ENCODE measurements at places on chromosomes 16 and 17. TPM values are rescaled to one million over a fixed set of nuclear protein-coding genes. Genes with fewer than 3 reads are reported as not detected.

The GSDMA gene
- total RNA-seq = 1.6 TPM

The KRT31 gene
- total RNA-seq = not detected

The CD7 gene
- total RNA-seq = 292 TPM

The CFAP52 gene
- total RNA-seq = not detected

- H3K4me1 ChIP-seq = peaks cover 2% of the 10 kb centered on the region
- H3K36me3 ChIP-seq = no peaks in the 10 kb centered on the region
- no peak overlapping the region for H3K27ac ChIP-seq
These were observed 37.8 kb upstream of the TMC5 start for GRCh38 chr16:19379838-19380237.

DNA sequence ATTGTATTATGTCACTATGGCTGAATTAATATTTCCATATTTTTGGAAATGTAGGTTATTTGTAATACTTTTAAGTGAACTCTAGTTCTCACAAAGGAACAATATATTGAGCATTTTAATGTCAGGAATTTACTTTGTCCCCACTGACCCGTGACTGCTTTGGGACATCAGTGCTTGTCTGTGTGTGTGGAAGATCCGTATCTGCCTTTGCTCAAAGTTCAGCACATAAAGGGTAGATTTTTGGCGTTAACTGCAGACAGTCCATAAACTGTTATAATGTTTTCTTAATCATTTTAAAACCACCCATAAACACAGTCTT, 39.3 kb upstream of the AQP8 start:
- peaks cover 6% of the 10 kb centered on the region for H3K4me1 ChIP-seq
- peaks cover 3% of the 10 kb centered on the region for H3K36me3 ChIP-seq
- DNase-seq = no peak
- no peak overlapping the region for H3K4me3 ChIP-seq
- no peaks in the 10 kb centered on the region for H3K27me3 ChIP-seq
- H3K27ac ChIP-seq = no peak overlapping the region

- peaks cover 3% of the 10 kb centered on the region for H3K4me1 ChIP-seq
- H3K36me3 ChIP-seq = no peaks in the 10 kb centered on the region
- H3K27ac ChIP-seq = no peak overlapping the region
- H3K4me3 ChIP-seq = no peak overlapping the region
- no peak for DNase-seq
These were observed 11.0 kb downstream of the KCNH6 start for GRCh38 chr17:63534078-63534570.

DNA sequence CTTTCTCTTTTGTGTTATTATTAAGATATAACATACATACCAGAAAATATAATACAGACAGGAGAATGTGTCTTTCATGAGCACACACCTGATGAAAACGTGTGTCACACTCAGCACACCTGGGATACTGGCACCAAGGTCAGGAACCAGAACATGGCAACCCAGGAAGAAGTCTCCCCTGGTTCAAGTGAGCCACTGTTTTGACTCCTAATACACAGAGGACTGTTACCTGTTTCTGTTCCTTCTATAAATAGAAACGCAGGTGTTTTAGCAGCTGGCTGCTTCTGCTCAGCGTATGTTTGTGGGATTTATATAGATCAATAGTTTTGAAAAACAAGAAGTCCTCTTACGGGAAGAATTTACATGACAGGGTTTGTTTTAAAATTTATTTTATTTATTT, 3.5 kb downstream of the SEC14L1 start:
- peaks cover 57% of the 10 kb centered on the region for H3K4me1 ChIP-seq
- no peak for DNase-seq
- H3K27ac ChIP-seq = no peak overlapping the region
- H3K36me3 ChIP-seq = peaks cover 62% of the 10 kb centered on the region
- H3K4me3 ChIP-seq = no peak overlapping the region
- H3K27me3 ChIP-seq = no peaks in the 10 kb centered on the region

The SLC38A8 gene
- not detected for total RNA-seq

DNA sequence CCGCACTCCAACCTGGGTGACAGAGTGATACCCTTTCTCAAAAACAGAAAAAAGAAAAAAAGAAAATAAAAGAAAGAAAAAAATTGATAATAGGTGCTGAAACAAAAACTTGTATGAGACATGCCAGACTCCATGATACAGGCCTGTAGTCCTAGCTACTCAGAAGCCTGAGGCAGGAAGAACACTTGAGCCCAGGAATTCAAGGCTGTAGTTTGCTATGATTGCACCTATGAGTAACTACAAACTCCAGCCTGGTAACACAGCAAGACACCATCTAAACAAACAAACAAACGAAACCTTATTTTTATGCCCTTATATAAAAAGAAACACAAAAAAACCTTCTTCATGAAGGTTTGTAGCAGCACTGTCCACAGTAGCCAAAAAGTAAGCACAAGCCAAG, 5.0 kb upstream of the CMTM4 start:
- H3K36me3 ChIP-seq = no peaks in the 10 kb centered on the region
- peaks cover 11% of the 10 kb centered on the region for H3K27me3 ChIP-seq
- no peak overlapping the region for H3K27ac ChIP-seq
- no peak for DNase-seq
- H3K4me3 ChIP-seq = no peak overlapping the region
- peaks cover 3% of the 10 kb centered on the region for H3K4me1 ChIP-seq

DNA sequence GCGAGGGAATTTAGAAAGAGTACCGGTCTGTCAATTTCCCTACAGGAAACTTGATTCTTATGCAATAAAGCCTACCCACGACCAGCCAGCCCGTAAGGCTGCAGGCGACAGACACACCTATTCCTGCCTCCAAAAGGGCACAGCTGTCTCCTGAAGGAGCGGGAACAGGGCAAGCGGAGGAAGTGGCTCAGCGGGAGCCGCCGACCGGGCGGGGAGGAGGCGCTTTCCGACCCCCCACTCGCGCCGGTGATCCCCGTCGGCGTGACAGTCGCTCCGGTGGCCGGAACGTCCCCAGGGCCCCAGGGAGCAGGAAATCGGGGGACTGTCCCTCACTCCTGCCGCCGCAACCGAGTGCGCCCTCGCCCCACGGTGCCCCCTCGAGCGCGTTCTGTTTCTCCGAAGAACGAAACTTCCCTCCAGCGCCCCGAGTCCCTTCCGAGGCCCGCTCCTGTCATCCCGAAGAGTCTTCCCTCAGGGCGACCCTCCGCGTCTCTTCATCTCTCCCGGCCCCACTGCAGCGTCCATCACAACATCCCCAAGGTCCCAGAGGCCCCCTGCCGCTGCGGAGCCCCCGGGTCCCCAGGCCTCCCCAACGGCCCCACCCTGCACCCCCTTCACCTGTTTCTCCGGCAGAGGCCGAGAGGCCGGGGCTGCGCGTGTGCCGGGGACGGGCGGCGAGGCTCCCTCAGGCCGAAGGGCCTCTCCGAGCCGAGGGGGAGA, 421 bp downstream of the STAT3 start:
- H3K4me3 ChIP-seq = peak overlapping the region; percentile 97
- H3K27ac ChIP-seq = peak overlapping the region; percentile 100
- no peaks in the 10 kb centered on the region for H3K27me3 ChIP-seq
- peaks cover 54% of the 10 kb centered on the region for H3K4me1 ChIP-seq

The MT1E gene
- 23.3 TPM for total RNA-seq

DNA sequence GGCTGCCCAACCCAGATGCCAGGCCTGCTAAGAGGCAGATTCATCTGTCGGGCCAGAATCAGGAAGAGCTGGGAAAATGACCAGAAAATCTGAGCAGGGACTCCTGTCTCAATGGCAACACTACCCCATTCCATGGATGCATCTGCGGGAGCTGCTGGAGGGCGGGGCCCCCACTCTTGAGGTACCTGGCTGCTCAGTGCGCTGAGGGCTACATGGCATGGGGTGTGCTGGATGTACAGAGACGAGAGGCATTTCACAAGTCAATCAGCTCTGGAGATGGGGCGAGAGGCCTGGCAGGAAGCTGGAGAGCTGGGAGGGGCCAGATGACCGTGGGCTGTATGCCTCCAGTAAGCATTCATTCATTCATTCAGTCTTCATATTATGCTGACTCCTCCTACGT, 6.4 kb downstream of the SDK2 start:
- no peaks in the 10 kb centered on the region for H3K36me3 ChIP-seq
- H3K4me1 ChIP-seq = peaks cover 11% of the 10 kb centered on the region
- no peaks in the 10 kb centered on the region for H3K27me3 ChIP-seq
- no peak for DNase-seq
- H3K4me3 ChIP-seq = no peak overlapping the region

DNA sequence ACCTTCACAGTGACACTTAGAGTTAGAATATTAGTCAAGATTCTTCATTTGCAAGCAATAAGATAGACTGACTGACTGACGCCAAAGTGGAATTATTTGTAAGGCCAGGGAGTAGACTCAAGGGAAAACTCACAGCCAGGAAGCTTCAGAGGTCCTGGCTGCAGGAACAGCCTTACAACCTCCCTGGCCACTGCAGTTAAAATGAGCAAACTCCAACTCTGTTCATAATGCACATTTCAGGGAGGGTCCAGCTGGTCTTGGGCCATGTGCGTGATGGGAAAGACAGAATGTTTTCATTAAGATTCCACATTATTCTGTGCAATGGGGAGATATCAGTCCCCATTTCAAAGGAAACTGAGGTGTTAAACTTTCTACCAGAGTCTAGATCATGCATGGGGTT, 9.9 kb downstream of the CAPNS2 start:
- no peak for DNase-seq
- H3K4me1 ChIP-seq = no peaks in the 10 kb centered on the region
- no peak overlapping the region for H3K27ac ChIP-seq
- H3K36me3 ChIP-seq = no peaks in the 10 kb centered on the region
- no peak overlapping the region for H3K4me3 ChIP-seq
- peaks cover 5% of the 10 kb centered on the region for H3K27me3 ChIP-seq

The KRT20 gene
- not detected for total RNA-seq

GRCh38 chr17:82702231-82702927, 3.9 kb upstream of the RAB40B start:
- peaks cover 1% of the 10 kb centered on the region for H3K27me3 ChIP-seq
- peaks cover 4% of the 10 kb centered on the region for H3K4me1 ChIP-seq
- H3K4me3 ChIP-seq = no peak overlapping the region
- DNase-seq = no peak
- H3K36me3 ChIP-seq = no peaks in the 10 kb centered on the region

The C16orf96 gene
- 0.32 TPM for total RNA-seq

The KIF19 gene
- total RNA-seq = 0.11 TPM

DNA sequence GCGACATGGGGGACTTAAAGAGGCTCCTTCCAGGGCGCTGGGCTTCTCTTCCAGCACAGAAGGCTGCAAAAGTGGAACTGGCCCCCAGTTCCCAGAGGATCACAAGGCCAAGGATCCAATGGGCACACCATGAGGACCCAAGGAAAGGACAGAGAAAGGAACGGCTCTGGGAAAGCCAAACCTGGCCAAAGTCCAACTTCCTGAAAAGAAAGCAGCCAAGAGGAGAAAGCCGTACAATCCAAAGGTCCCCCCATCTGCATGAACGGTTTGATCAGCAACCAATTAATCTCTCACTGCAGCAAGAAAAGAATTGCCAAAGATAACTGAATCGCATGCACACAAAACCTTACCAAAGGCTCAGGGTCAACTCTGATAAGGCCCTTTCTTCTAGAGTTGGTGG, 19.8 kb upstream of the ICAM2 start:
- peaks cover 13% of the 10 kb centered on the region for H3K36me3 ChIP-seq
- H3K4me3 ChIP-seq = no peak overlapping the region
- H3K27me3 ChIP-seq = no peaks in the 10 kb centered on the region
- DNase-seq = no peak
- peaks cover 2% of the 10 kb centered on the region for H3K4me1 ChIP-seq
- H3K27ac ChIP-seq = no peak overlapping the region

The PRSS8 gene
- not detected for total RNA-seq

- no peaks in the 10 kb centered on the region for H3K27me3 ChIP-seq
- H3K27ac ChIP-seq = no peak overlapping the region
- no peaks in the 10 kb centered on the region for H3K4me1 ChIP-seq
- H3K4me3 ChIP-seq = no peak overlapping the region
- H3K36me3 ChIP-seq = peaks cover 4% of the 10 kb centered on the region
These were observed 21.1 kb downstream of the RAB40B start for GRCh38 chr17:82677353-82677925.

The KRTAP4-4 gene
- not detected for total RNA-seq

DNA sequence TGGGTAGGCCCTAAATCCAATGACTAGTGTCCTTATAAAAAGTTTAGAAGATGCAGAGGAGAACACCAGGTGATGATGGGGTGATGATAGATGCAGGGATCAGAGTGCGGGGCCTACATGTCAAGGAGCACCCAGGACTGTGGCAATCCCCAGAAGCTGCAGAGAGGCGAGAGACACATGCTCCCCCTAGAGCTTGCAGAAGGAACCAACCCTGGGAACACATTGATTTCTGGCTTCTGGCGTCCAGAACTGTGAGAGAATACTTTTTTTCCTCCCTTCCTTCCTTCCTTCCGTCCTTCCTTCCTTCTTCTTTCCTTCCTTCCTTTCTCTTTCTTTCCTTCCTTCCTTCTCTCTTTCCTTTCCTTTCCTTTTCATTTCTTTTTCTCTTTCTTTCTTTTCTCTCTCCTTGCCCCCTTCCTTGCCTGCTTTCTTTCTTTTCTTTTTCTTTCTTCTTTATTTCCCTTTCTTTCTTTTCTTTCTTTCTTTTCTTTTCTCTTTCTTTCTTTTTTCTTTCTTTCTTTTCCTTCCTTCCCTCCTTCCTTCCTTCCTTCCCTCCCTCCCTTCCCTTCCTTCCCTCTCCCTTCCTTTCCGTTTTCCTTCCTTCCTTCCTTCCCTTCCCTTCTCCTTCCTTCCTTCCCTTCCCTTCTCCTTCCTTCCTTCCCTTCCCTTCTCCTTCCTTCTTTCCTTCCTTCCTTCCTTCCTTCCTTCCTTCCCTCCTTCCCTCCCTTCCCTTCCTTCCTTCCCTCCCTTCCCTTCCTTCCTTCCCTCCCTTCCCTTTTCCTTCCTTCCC, 134.3 kb downstream of the HAPSTR1 start:
- H3K27ac ChIP-seq = no peak overlapping the region
- H3K27me3 ChIP-seq = peaks cover 5% of the 10 kb centered on the region
- no peaks in the 10 kb centered on the region for H3K36me3 ChIP-seq
- H3K4me3 ChIP-seq = no peak overlapping the region
